ENCODE measurements at places on chromosomes 11 and 22.
A peak's percentile ranks its signal among the peaks of the same experiment; 100 is the strongest.

DNA sequence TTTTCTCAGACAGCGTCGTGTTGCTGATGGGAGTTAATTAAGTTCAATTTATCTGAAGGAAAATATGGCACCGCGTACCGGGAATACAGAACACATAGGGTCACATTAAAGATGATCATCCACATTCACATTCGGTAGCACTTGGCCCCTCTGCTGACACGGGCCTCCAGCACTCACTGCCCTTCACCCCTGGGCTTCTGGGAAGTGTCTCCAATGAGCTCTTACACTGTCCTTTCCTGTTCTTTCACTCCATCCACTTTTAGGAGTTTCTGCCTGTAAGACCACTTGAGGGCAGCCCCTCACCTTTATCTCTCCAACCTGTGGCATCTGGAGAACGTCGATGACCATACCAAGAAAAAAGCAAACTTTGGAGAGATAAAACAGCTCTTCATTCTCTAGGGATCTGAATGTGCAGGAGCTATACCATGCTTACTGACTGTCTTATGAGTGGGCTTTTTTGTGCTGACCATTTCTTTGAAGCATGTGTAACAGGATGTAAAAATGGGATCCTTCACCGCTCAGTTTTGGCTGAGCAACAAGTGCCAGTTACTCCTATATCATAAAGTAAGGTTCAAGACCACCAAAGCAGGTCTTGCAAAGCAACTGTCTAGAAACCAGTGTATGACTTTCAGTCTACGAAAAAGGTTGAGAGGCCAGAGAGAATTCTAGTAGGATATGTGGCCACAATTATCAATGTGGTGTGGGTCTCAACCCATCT, 1.1 kb upstream of the SERGEF start:
- no peak for DNase-seq

- DNase-seq: no peak
Measured at GRCh38 chr11:130206141-130206540, 46.6 kb downstream of the ST14 start.

DNA sequence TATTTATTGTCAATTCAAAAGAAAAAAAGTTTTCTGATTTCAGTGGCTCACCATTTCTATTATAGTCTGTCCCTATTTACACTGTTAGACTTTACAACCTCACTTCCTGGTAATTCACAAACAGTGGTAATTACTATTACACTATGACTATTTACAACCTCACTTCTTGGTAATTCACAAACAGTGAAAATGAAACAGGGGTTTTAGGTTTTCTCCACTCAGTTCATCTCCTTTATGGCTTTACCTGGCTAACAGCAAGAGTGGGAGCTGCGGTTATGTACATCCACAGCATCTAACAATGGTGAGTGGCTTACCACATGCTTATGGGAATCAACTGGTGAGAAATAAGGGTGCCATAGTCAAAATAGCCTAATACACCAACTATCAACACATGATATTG, 166.4 kb downstream of the CASP12 start:
- DNase-seq: no peak

DNA sequence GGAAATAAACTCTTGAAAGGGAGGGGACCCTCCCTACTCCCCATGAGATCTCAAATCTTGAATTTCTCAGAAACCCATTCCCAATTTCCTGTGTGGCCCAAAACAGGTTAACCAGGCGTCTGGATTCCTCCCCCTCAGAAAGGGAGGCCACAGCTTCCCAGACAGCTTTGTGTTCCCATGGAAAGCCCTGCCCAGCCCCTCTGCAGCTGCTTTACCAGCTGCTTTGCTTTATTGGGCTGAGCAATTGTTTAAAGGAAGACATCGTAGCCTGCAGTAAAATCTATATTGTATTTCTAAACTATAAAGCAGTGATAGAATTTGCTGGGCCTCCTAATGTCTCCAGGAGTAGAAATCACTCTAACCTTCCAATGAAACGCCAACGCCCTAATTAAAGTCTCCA, 97.4 kb downstream of the CHST1 start:
- no peak for DNase-seq

DNA sequence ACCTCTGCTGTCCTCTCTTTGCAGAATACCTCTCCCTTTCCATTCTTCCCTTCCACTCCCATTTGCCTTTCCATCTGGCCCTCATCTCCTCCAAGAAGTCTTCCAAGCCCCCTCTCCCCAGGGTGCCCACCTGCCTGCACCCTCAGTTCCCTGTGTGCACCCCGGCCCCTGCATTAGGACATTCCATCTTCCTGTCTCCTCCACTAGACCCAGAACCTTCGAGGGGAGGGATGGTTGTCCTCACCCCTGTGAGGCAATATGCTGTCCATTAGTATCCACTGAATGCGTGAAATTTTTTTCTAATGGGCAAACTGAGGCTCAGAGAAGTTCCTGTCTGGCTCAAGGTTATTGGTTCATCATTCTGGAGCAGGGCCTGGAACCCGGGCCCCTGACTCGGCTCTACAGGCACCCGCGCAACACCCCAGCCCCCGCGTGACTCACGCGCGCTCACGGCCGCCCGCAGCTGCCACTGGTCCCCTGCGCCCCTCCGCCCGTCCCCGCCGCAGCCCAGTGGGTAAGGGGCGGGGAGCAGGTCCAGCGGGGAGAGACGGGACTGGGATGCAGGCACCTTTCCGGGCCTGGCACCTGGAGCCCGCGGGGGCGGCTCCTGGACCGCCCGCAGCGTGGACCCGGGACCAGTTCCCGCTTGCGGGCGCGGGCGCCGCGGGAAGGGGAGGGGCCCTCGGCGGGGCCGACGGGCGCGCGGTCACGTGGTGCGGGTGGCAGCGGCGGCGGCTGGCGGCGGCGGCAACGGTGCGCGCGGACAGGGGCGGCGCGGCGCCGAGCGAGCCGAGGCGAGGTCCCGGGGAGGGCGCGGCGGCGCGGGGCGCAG, 7.0 kb downstream of the SEPTIN3 start:
- DNase-seq: no peak

DNA sequence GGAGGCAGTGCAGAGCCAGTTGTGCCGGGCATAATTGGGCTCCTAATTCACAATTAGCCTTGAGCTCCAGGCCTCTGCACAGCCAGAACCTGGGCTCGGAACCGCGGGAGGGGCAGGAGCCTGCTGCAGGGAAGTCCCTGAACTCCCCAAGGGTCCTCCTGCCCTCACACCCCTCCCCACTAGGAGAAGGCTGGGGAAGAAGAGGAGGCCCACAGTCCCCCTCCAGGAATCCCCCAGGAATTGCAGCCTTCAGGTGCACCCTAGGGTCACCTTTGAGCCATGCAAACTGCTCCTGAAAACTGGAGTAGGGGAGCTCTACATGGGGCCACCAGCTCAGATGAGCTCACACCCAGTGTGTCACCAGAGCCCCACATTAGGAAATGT, 93.8 kb upstream of the LMO1 start:
- DNase-seq: no peak

GRCh38 chr11:128465946-128466705, 121.2 kb downstream of the ETS1 start:
- DNase-seq: no peak

DNA sequence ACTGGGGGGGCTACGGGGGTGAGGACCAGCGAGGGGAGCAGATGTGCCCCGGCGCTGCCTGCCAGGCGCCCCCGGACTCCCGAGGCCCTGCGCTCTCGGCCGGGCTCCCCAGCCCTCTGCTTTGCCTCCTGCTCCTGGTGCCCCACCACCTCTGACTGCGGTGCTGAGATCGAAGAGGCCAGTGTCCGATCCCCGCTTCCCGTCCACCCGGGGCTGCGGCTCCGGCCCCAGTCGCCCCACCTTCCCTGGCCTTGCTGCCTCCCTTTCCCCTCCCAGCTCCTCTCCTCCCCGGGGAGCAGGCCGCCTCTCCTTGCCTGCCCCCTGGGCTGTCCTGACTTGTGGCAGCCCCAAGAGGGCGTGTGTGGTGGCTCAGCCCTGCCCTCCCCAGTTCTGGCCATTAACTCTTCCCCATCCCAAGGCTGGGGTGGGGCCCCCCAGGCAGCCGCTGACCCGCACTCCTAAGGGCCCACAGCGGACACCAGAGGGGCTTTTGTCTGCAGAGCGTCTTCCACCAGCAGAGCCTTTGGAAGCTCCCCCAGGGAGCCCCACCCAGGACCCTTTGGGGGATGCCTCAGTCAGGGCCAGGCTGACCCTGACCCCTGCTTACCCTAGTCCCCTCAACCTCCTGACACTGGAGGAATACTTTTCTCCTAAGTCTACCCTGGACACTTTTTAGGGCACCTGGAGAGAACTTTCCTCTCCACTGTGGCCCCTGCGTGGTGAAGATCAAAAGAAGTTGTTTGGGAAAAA, 16.6 kb downstream of the RTN4RL2 start:
- DNase-seq: no peak

DNA sequence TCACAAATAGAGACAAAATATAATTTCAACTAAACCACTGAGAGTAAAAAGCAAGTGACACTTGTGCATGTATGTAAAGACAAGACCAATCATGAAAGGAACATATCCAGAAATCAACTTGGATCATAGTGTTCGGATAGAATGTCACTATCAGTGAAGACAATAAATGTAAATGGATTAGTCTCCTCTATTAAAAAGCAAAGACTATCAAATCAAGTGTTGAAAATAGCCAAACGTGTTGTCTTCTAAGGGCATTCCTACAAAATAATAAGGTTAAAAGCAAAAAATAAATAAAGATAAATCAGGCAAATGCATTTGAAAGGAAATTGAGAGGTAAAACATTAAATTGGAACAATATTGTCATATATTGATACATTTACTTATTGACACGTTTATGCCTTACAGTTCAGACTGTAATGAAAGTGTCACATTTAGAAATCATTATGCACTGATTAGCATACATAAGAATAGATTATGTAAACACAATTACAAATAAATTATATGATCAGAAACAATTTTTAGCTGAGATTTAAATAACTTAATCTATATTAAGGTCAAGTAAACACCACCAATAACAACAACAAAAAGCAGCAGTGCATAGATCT, 1100.1 kb downstream of the BRD1 start:
- no peak for DNase-seq

DNA sequence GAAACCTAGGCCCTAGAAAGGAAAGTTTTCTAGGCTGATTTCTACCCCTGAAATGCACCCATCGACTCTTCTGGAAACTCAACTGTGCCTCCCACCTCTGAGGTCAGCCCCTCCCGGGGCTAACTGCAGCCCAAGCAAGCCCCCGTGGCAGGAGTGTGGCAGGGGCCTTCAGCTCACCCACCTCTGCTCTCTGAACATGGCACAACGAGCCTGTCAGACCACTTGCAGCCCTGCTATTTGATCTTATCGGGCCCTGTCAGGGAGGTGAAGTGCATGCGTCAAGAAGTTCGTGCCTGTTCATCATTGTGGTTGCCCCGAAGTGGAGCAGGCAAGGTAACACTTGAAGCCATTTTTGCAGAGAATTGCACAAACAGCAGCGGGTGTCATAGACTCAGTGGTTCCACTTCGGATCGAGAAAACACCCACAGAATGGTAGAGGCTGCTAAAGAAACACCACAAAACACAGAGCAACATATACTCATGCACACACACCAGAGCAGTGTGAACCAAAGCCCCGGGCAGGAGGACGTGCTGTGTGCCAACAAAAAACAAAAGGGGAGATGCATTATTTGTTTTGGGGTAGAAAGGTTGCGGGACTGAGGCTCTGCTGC, 262.7 kb downstream of the ETS1 start:
- DNase-seq: peak; percentile 90

DNA sequence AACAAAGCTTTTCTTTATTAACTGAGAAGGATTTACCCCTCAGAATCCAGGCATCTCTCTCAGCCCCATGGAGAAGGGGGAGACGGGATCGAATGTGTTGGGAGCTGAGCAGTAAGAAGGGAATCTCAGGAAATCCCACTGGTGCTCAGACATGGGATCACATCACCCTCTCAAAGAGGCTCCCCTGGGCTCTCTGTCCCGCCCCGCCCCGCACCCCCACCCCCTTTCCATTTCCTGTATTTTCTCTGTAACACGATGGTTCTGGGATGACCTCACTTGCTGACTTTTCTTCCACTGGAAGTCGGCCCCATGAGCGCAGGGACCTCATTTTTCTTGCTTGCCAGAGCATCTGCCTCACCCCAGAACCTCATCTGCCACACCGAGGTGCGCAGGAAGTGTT, 100.0 kb downstream of the RPS6KA4 start:
- no peak for DNase-seq

- peak; percentile 32 for DNase-seq
Measured at GRCh38 chr11:120108154-120108784, 29.6 kb downstream of the TRIM29 start.

DNA sequence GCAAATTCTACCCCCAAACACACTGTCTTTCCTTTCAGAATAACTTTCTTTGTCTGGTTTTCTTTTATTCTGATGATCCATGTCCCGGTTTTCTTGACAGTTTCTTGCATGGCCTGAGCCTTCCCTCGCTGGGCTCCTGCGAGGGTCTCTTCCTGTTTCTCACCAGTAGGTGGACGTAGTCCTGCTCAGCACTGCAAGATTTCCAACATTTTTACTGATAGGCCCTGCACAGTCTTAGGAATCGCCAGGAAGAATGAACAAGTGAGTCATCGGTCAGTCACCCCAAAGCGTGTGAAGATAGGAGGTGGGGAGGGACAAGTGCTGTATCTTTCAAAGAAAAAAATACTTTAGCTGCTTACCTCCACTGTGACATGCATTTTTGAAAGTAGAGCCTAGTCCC, 16.9 kb upstream of the KIRREL3 start:
- DNase-seq: no peak

DNA sequence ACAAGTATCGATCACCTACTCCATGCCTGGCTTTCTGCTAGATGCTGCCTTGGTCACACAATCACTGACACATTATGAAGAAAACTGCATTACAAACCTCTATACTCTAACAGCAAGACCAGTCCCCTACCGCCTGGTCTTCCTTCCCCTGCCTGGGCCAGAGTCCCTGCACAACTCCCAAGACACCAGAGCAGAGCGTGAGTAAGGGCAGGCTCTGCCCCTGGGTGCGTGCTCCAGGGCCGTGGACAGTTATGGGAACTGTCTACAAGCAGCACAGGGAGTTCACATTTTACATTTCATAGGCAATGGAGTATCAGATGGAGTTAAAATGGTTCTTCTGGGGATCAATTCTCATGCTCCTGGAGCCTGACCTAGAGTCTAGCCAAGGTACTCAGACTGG, 6.5 kb downstream of the FZD4 start:
- DNase-seq: no peak

DNA sequence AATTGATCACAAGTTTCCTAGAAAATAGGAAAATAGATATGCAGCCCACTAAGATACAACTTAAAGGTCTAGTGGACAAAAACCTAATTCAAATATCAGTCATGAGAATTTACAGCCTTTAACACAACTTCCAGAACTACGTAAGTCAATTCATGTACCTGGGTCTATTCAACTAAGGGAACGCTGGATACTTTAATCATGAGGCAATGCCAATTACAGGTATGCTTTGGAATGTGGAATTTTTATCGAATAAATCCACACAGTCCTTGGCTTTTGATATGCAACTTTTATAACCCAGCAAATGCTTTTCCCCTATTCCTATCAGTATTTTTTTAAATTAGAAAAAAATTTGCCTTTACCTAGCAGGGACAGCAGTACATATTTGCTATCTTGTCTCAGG, 289.5 kb upstream of the FAT3 start:
- DNase-seq: no peak

GRCh38 chr22:22093743-22094142, 111.2 kb upstream of the TOP3B start:
- DNase-seq: no peak

- no peak for DNase-seq
Measured at GRCh38 chr11:75024764-75025211, 36.1 kb downstream of the NEU3 start.
